ENCODE measurements at places on chromosomes 11 and 22. TPM values are rescaled to one million over a fixed set of nuclear protein-coding genes. Genes with fewer than 3 reads are reported as not detected.
A peak's percentile ranks its signal among the peaks of the same experiment; 100 is the strongest.

BDNF gene
- 21.2 TPM for total RNA-seq

C1QTNF5 gene
- not detected for total RNA-seq

ARHGAP8 gene
- total RNA-seq = not detected

CHRM1 gene
- total RNA-seq = 1.3 TPM

SLC29A2 gene
- total RNA-seq = not detected

ASPHD2 gene
- total RNA-seq = 3.4 TPM

TBRG1 gene
- 24.9 TPM for total RNA-seq

CSRP3 gene
- not detected for total RNA-seq

DNA sequence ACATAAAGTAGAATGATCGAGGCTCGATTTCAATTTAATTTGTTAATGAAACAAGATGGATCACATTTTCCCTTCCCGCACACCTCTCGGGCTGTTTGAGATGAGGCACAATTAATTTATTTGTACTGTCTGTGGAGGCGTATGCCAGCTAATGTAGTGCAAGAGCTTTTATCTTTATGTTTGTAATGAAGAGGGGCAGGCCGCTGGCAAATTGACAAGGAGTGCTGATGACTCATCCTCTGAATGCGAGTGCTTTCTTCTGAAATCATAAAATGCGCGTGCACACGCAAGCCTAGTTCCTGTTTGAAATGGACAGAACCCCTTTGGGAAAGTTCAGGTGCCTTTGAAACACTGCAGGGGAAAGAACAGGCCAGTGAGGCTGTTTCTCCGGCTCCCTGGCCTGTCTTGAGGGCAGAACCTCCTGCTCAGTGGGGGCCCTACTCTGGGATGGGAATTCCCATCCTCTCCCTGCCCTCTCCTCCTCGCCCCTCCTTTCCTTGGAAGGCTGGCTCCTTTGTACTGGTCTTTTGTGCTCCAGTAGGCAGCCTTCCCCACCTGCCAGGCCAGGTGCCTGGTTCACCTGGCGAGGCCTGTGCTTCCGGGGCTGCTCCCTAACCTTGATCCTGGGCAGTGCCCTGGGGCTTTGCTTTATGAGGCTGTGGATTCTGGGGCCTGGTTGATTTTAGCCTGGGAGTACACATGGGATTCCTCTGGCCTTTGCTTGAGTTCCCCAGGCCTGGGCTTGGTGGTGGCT lies 50.3 kb downstream of the TEAD1 start:
- DNase-seq = peak; percentile 64

DNA sequence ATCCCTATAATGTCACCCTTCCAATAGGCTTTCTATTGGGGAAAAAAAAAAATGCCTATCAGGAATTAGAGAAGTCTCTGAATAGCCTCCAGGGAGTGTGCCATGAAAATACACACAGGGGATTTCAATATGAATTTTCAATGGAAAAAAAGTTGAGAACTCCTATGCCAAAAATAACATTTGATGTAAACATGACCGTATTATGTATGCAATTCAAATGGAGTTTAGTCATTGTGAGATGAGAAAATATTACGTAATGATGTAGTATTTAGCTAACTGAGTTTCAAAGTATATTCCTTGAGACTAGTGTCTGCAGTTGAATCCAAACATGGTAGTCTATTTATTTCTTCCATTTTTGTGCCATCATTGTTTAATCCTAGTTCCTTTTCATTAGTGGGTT lies 182.3 kb downstream of the BLID start:
- no peak for DNase-seq

DNA sequence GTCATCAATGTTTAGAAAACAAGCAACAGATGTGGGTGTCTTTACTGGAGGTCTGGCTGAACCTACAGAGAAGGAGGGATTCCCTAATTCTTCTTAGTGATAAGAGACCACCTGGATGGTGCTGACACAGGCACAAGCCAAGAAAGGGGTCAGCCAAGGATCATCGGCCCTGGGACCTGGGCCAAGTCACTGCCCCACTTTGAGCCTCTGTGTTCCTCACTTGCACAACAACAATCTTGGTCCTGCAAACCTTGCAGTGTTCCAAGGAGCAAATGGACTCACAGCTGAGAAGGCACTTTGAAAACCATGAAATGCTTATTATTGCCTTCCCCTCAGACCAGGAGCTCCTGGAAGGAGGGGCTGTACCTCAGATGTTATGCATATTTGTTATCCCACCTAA lies 7.0 kb upstream of the KCNE3 start:
- DNase-seq = no peak

DNA sequence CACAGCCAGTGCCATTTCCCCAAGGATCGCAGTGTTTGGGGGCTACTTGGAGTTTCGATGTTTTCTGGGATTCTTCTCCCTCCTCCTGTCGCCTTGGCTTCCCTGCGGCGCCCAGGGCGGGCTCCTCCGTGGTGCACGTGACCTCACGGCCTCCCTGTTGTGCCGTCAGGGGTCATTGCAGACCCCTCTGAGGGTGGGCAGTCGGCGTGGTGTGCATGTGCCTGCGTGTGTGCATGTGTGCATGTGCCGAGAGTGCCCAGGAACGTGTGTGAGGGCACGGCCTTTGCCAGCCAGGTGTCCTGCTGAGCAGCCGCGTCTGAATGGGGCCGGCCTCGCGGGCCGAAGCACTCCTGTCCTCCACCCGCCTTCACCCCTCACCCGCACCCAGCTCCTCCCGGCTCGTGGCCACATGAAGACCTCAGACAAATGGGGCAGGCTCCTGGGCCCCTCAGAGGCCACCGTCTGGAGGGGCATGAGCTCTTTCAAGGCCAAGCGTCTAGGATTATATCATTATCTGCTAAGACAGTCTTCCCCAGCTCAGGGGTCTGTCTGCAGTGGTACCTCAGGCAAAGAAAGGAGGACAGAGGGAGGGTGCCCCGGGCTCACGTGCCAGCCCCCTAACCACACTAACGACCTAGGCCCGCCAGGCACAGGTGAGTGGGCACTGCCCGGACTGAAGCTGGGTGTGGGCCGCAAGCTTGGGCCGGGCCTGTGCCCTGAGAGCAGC lies 9.4 kb upstream of the MRPL23 start:
- DNase-seq = no peak

GRCh38 chr11:70145071-70145470 lies 58.0 kb upstream of the FADD start:
- no peak for DNase-seq

- no peak for DNase-seq
Measured at GRCh38 chr11:115425816-115426215, 78.4 kb downstream of the CADM1 start.

GRCh38 chr11:117734601-117735024 lies 62.4 kb downstream of the DSCAML1 start:
- DNase-seq = no peak

GRCh38 chr11:45936511-45937054 lies 14.1 kb downstream of the LARGE2 start:
- no peak for DNase-seq

DNA sequence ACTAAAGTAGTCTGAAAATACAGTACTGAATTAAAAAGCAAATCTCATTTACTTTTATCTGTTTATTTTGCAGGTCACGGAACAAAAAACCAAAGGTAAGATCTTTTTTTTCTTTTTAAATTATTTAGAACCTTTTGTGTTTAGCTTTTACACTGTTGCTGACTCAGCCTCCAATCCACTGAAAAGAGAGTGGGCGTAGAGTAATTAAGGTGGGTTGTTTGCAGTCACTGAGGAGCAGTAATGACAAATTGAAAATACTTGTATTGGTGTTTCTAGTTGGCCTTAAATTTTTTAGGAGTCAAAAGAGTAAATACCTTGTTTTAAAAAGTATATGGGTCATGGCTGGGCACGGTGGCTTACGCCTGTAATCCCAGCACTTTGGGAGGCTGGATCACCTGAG lies 73.4 kb downstream of the TNRC6B start:
- no peak for DNase-seq

DNA sequence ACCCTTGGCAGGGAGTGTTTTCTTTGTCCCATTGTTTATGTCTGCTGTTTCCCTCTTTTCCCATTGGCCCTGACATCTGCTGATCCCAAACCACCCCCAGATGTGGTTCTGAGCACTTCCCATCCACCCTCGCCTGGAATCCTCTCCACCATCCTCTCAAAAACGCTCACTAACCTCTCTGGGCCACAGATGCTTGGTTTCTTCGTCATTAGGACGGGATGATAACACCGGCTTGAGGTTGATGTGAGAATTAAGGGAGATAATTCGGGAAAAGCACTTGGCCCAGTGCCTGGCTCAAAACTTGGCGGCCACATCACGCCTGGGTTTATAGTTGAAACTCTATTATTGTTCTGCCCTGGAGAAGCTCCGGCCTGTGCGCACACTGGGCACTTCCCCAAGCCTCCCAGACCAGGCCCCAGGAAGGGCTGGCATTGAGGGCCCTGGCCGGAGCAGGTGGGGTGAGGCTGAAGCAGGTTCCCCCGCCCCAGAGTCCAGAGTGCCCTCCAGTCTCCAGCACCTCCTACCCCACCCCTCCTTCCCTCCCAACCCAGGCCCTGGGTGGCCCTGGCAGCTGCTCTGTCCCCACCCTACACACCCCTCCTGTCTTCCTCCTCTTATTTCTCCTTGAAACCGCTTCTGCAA lies 63.7 kb downstream of the CYTH4 start:
- DNase-seq = peak; percentile 81

GRCh38 chr11:109597336-109597735 lies 175.3 kb downstream of the C11orf87 start:
- no peak for DNase-seq

Data from MG63 (cell line).